ENCODE measurements at places on chromosomes 16 and 17.

GRCh38 chr17:27462149-27462548, 5.9 kb downstream of the KSR1 start:
- H3K4me3 ChIP-seq, result no peak overlapping the region
- DNase-seq, result no peak
- H3K36me3 ChIP-seq, result no peaks in the 10 kb centered on the region
- H3K4me1 ChIP-seq, result peaks cover 85% of the 10 kb centered on the region
- no peak overlapping the region for H3K27ac ChIP-seq

GRCh38 chr17:13076905-13077304, 59.1 kb upstream of the ELAC2 start:
- no peaks in the 10 kb centered on the region for H3K27me3 ChIP-seq
- H3K4me3 ChIP-seq, result no peak overlapping the region
- no peak overlapping the region for H3K27ac ChIP-seq
- no peaks in the 10 kb centered on the region for H3K36me3 ChIP-seq

DNA sequence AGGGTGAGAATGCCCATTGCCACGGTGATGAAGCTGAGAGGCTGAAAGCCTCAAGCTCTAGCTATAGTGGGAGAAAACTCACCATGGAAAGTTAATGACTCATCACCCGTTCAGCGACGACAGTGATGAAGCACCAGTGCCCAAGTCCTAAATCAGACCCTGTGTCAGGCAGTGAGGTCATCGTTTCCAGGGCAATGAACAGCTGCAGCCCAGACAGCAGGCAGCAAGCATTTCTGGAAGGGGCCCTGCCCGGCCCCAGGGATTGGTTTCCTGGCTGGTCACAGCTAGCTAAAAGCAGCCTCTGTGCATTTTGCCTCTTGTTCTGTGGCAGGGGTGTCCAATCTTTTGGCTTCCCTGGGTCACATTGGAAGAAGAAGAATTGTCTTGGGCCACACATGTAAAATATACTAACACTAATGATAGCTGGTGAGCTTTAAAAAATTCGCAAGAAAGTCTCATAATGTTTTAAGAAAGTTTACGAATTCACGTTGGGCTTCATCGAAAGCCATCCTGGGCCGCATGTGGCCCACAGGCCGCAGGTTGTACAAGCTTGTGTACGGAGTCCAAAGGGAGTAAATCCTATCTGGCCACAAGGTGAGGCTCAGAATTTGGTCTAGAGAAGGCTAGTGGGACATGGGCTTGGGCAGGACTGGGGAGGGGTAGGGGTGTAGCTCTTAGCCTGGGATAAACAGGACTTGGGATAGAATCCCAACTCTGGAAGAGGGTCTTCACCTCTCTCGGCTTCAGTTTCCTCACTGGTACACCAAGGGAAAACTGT, 40.6 kb downstream of the MIS12 start:
- H3K4me1 ChIP-seq, result no peaks in the 10 kb centered on the region
- no peaks in the 10 kb centered on the region for H3K36me3 ChIP-seq
- H3K27ac ChIP-seq, result no peak overlapping the region
- H3K4me3 ChIP-seq, result no peak overlapping the region
- DNase-seq, result no peak
- H3K27me3 ChIP-seq, result peaks cover 3% of the 10 kb centered on the region

- H3K27ac ChIP-seq, result no peak overlapping the region
- no peaks in the 10 kb centered on the region for H3K36me3 ChIP-seq
- H3K4me1 ChIP-seq, result peaks cover 25% of the 10 kb centered on the region
- no peaks in the 10 kb centered on the region for H3K27me3 ChIP-seq
- DNase-seq, result no peak
- H3K4me3 ChIP-seq, result no peak overlapping the region
Observed at GRCh38 chr17:36088670-36089338, 1.1 kb downstream of the CCL3 start.

GRCh38 chr17:2393954-2394749, 6.7 kb downstream of the MNT start:
- H3K27ac ChIP-seq, result peak overlapping the region; percentile 96
- no peaks in the 10 kb centered on the region for H3K36me3 ChIP-seq
- peak overlapping the region; percentile 79 for H3K4me3 ChIP-seq
- H3K4me1 ChIP-seq, result peaks cover 46% of the 10 kb centered on the region
- no peak for DNase-seq

- 0 out of 2 replicates have a peak, but pooled peaks cover 2% of the 10 kb centered on the region for H3K36me3 ChIP-seq
- H3K4me3 ChIP-seq, result no peak overlapping the region
- peaks cover 6% of the 10 kb centered on the region for H3K27me3 ChIP-seq
- peaks cover 54% of the 10 kb centered on the region for H3K4me1 ChIP-seq
Observed at GRCh38 chr17:6498356-6498755, 54.1 kb downstream of the PIMREG start.

Measured in WTC11 (cell line).